Glomerular endothelial cell (primary cell): ENCODE measurements at places on chromosomes 4 and X. TPM values are rescaled to one million over a fixed set of nuclear protein-coding genes. Genes with fewer than 3 reads are reported as not detected.

The TMEM47 gene
- total RNA-seq: 25.0 and 25.2 TPM in 2 replicates

The LUZP4 gene
- total RNA-seq: not detected in 2 replicates

The KIAA1210 gene
- not detected in 2 replicates for total RNA-seq

The USP17L15 gene
- not detected in 2 replicates for total RNA-seq

The ADAD1 gene
- total RNA-seq: not detected in 2 replicates

The PLAC8 gene
- total RNA-seq: 0.10 and 0.18 TPM in 2 replicates

The ASMT gene
- total RNA-seq: not detected in 2 replicates

The PHEX gene
- total RNA-seq: 0.41 and 1.2 TPM in 2 replicates

The SULT1B1 gene
- total RNA-seq: 0.24 and 1.1 TPM in 2 replicates
